ENCODE measurements at places on chromosomes 5 and 9.

- DNase-seq = peak; percentile 67
Measured at GRCh38 chr5:77087484-77088261, 588 bp upstream of the ZBED3 start.

DNA sequence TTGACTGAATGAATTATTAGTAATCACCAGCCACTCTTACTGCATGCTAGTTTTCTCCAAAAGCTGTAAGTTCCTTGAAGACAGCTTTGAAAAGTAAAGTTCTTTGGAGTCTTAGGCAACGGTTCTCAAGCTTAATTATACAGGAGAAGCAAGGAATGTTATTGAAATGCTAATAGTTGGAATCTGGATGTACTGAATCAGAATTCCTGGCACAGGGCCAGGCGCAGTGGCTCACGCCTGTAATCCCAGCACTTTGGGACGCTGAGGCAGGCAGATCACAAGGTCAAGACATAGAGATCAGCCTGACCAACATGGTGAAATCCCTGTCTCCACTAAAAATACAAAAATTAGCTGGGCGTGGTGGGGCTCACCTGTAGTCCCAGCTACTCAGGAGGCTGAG, 33.4 kb downstream of the GRIA1 start:
- DNase-seq = no peak

DNA sequence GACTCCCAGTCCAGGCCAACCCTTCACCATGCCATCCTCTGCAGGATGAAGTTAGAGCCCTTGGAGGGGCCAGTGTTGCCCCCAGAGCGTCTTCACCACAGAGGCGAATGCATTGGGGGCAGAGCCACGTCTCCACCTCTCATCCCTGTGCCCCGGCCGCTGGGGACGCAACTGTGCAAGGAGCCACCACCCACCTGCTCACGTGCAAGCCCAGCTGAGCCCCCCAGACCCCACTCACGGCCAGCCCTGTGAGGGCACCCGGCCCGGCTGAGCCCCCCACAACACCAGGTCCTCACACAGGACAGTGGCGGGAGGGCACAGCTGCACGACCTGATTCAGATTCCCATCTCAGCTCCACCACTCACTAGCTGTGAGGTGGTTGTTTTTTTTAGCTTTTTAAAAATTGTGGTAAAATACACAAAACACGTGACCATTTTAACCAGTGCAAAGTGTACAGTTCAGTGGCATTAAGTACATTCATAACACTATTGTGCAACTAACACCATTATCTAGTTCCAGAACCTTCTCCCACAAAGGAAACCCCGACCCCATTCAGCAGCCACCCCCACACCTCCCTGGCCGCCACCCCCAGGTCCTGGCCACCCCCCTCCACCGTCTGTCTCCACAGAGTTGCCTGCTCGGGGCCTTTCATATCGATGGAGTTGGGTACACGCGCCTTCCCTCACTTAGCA, 33.5 kb upstream of the UBAC1 start:
- no peak for DNase-seq

GRCh38 chr5:56056875-56057274, 62.1 kb upstream of the IL6ST start:
- DNase-seq = no peak

GRCh38 chr9:33159777-33160127, 7.4 kb downstream of the B4GALT1 start:
- DNase-seq = no peak

GRCh38 chr5:33275391-33275790, 165.4 kb upstream of the TARS1 start:
- no peak for DNase-seq

DNA sequence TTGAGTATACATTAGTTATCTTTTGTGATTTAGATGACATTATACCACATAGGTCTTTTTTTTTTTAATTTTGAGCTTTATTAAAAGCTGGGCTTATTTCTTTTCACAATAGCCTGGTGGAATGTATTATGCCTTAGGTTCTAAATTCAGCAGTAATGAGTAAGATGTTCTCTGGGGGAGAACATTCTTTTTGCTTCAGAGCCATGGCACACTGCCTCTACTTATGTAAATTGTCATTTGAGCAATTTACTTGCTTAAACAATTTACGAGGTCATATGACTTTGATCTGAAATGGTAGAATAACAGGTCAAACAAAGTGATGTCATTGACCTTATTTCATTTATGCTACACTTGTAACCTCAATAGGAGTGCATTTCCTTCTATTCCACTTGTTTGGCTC, 154.2 kb downstream of the FOCAD start:
- DNase-seq = no peak

DNA sequence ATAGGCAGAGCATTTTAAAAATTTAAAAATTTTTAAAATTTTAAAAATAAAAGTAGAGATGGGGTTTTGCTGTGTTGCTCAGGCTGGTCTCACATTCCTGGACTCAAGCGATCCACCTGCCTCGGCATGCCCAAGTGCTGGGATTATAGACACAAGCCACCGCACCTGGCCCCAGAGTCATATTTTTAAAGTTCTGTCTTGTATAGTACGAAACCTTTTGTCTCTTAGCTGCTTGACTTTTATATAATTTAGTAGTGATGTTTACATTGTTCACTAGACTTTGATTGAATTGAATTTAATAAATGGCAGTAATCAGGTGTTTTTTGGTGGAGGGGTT, 31.0 kb downstream of the LRRTM2 start:
- no peak for DNase-seq

GRCh38 chr9:6614489-6614888, 31.0 kb downstream of the GLDC start:
- DNase-seq = no peak

DNA sequence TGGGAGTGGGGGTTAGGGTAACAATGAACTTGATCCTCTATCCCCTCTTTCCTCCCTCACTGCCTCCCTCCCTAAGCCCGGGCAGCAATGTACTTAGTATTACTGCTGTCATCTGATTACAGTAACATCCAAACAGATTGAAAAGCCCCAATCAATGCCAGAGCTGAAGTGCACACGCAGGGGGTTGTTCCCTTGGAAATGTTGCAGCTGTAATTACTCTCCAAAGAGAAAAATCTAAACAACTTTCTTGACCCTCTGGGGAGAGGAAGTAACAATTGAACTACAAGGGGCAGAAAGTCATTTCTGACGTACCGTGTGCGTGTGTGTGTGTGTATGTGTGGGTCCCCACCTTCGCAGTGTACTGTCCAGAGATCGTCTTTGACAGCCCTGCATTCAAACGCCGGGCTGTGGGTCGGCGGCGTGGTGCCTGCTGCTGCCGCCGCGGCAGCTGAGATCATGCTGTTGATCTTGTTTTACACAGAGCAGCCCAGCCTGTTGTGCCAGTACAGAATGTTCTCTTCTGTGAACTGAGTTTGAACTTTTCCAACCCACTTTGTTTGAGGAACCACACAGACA, 66.0 kb upstream of the KLF9 start:
- peak; percentile 71 for DNase-seq

DNA sequence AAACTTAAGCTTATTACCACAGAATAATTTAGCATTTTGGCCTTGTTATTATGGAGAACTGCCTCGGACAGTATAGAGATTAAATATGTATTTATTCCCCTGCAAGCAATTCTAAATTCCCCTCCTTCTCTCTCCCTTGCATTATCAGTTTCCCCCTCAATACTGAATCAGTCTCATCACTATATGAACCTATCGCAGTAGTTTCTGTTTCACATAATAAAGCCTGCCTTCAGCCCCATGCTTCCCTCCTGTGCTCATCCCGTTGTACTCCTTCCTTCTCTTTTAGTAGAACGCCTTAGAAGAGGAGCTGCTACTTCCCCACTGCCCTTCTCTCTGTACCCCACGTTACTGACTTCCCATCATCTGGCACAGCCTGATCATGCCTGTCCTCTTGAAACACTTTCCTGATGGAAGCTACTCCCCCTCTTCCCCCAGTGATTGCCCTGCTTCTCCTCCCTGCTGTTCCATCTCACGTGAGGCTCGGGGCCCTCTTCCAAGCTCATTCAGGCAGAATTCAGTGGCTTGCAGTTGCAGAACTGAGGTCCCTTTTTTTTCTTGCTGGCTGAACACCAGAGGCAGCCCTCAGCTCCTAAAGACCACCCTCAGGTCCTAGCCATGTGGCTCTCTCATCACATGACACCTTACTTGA, 93.4 kb downstream of the PPIC start:
- DNase-seq = peak; percentile 13

DNA sequence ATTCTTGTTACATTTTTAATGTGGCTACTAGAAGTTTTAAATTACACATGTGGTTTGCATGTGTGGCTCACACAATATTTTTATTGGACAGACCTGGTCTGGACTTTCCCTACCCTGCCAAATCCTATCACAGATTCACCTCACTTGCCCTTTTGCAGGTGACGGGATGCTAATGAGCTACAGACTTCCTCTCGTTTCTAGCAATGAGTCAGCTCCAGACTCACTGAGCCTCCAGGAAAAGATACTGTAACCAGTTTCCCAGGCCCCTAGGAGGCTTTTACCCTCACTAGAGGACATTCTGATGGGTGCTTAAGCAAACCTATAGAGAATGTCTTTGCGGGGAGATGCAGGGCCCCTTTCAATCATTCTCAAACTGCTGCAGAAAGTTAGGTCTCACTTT, 135.4 kb downstream of the WDR41 start:
- DNase-seq = no peak

DNA sequence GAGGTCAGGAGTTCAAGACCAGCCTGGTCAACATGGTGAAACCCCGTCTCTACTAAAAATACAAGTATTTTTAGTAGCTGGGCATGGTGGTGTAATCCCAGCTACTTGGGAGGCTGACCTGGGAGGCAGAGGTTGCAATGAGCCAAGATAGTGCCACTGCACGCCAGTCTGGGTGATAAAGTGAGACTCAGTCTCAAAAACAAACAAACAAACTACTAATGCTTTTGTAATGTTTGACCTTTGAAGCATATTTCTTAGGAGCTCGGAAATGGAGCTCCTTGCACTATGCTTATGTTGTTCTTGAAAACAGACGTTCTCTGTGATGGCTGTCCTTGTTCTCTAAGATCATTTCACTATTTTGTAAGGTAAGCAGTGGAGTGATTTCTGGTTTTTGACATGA, 6.0 kb downstream of the F2RL2 start:
- no peak for DNase-seq

- DNase-seq = no peak
Measured at GRCh38 chr9:26477963-26478362, 414.6 kb downstream of the CAAP1 start.

DNA sequence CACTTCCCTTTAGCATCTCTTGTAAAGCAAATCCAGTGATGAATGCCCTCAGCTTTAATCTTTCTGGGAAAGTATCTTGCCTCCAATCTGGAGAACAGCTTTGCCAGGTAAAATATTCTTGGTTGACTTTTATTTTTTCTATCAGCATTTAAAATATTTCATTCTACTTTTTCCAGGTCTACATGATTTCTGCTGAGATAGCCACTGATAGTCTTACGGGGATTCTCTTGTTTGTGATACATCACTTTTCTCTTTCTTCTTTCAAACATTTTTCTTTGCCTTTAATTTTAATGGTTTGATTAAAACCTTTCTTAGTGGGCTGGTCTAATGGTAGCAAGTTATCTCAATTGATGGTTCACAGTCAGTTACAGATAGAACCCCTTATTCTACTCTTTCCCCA, 33.9 kb upstream of the FAM120A start:
- DNase-seq = no peak

DNA sequence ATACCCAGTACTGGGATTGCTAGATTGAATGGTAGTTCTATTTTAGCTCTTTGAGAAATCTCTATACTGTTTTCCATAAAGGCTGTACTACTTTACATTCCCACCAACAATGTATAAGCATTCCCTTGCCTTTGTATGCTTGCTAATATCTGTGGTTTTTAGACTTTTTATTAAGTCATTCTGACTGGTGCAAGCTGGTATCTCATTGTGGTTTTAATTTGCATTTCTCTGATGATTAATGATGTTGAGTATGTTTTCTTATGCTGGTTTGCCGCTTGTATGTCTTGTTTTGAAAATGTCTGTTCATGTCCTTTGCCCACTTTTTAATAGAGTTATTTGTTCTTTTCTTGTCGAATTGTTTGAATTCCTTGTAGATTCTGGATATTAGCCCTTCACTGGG, 512.7 kb upstream of the PAPPA start:
- no peak for DNase-seq

- no peak for DNase-seq
Measured at GRCh38 chr5:141761-142160, 49.5 kb upstream of the LRRC14B start.

DNA sequence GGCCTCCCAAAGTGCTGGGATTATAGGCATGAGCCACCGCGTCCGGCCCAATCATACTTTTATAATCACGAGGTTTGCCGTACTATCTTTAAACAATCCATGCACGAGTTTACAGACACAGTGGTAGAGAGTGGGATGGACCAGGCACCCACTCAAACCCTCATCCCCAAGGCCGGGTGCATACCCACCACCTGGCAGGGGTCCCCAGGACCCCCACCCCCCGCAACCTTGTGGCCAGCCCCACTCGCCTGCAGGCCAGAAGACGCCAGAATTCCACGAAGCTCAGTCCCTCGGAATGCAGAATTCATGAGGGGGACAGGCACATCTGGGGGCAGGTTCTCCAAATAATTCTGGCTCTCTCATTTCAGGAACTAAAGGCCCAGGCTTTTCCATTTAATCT, 17.1 kb downstream of the NACC2 start:
- no peak for DNase-seq

DNA sequence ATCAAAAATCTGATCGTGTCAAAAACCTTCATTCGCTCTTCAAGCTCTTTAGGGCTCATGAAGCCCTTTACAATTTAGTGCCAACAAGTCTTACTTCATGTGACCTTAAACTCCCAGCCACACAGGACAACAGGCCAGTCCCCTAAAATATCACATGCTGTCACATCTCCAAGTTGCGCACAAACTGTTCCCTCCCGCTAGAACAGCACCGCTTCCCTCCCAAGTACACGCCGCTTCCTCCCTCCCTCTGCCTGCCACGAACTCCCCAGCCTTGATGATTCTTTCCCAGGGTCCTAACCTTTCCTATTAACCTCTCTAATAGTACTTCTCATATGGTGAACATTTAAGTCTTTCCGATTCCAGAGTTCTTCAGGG, 91.2 kb downstream of the TLE1 start:
- no peak for DNase-seq

DNA sequence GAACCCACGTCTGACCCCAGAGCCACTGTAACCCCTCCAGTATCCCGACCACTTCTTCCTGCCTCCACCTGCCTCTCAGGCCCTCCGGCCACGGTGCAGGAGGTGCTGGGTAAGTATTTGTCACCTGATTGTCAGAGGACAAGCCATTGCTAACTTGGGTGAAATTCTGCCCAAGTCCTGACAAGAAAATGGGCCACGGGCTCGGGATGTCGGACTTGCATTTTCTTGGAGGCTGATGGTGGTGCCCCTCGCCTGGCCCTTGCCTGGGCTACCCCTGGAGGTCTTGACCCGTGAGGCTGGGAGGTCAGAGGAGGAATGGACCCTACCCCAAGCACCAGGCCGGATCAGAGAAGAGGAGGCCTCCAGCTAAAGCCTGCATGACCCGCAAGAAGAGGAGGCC, 149.7 kb upstream of the COL5A1 start:
- DNase-seq = no peak

DNA sequence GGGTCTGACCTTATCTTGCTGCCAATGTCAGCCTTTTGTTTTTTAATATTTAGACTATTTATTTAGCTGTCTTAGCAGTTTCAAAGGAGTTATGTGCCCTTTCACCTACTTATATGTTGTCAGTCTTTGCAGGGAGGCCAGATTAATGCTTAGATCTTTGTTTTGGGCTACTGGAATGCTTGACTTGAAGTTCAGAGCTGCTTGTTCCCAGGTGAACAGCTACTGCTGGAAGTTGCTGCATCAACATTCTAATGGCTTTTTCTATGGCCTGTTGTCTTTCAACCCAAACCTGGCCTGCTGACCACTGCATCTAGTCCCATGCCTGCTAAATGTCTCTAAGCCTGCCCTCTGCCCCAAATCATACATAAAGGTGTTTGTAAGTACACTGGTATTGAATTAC, 3.0 kb downstream of the SLC22A5 start:
- no peak for DNase-seq
